SK-N-SH (cell line): ENCODE measurements at places on chromosomes 6 and 20.

- no peak for DNase-seq
Observed at GRCh38 chr6:158076548-158076947, 91.5 kb downstream of the SERAC1 start.

GRCh38 chr20:61934716-61935530, 130.8 kb downstream of the TAF4 start:
- DNase-seq: no peak

DNA sequence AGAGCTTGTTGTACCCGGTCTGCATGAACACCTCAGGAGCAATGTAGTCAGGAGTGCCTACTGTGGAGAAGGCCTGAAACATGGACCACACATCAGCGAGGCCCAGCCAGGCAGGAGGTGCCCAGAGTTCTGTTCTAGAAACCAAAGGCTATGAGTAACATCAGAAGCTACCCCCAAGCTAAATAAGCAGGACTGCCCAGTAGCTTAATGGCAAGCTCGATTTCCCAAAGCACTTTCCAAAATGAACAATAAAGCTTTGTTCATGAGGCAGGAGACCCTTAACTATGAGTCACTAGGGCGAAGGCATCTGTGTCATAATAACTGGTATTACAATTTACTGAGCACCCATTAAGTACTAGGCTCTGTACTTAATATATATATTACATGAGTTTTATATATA, 47.4 kb downstream of the STK38 start:
- no peak for DNase-seq

GRCh38 chr6:79196912-79197311, 37.6 kb downstream of the HMGN3 start:
- DNase-seq: no peak

DNA sequence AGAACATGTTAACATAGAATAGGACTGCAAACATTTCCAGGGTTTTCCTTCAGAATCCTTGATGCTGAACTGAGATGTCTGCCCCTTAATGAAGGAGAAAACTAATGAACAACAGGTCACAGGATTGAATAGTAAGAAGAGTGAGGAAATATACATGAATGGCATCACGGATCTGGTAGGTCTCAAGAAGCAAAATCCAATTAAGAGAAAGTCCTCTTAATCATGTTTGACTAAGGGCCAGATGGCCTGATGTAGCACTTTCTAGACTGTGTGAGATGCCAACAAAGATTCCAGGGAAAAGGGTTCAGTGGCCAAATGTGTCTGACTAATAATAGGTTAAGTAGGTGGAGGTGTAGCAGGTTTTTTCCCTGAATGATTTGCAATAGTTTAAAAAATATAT, 13.7 kb upstream of the SHPRH start:
- no peak for DNase-seq

GRCh38 chr20:32984196-32984595, 20.0 kb downstream of the SUN5 start:
- DNase-seq: no peak

DNA sequence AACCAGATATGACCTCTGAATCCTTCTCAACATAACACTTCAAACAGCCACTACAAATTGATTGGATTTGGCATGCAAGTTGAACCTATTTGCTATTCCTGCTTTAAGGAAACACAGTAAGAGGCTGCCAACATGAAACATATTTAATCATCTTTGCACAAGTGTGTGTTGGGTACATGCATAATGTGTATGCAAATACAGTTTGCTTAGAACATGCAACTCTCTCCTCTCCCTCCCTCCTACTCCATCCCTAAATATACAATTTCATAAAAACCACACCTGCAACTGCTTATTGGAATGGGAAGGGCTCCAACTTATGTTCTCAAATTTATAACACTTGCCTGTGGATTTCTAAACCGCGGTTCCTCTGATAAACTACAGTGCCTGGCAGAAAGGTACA, 71.5 kb downstream of the CD83 start:
- no peak for DNase-seq

DNA sequence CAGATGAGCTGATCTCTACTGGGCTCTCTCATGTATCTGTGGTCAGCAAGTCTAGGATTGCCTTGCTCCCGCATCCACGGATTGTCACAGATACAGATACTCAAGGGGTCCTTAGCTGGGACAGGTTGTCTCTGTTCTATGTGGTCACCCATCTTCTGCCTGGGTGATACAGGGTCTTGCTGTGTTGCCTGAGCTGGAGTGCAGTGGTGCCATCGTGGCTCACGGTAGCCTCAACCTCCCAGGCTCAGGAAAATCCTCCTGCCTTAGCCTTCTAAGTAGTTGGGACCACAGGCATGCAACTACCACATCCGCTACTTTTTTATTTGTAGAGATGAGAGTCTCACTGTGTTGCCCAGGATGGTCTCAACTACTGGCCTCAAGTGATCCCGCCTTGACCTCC, 72.5 kb upstream of the ZNF217 start:
- DNase-seq: no peak

DNA sequence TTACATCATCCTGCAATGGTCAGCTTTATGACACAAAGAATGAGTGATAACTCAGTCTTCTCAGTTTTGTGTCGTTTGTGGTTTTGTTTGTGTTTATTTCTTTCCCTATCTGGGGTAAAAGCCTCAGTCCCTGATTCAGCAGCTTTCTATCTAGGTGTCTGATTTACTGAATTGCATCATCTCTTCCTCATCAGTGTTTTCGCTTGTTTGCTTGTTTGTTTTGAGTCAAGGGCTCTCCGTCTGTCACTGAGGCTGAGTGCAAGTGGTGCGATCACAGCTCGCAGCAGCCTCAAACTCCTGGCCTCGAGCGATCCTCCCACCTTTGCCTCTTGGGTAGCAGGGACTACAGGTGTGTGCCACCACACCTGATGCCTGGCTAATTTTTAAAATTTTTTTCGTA, 548.9 kb downstream of the PRKN start:
- DNase-seq: no peak

DNA sequence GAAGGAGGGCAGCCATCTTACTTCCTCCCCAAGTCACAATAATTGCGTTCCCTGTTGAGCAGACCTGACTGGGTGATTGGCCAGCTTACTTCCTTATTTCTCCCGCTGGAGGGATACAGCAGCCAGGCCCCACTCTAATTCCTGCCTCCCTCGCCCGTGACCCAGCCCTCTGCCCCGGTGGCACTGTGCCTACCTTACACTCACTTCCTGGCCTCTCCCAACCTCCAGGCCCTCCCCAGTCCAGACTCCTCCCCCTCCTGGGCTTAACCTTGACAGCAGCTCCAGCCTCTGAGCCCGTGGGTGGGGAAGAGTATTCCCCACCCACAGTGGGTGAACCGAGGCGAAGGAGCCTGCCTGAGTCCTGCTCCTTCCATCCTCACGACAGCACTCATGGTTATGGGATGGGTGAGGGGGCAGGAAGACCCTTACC, 3.0 kb downstream of the BAK1 start:
- DNase-seq: no peak

DNA sequence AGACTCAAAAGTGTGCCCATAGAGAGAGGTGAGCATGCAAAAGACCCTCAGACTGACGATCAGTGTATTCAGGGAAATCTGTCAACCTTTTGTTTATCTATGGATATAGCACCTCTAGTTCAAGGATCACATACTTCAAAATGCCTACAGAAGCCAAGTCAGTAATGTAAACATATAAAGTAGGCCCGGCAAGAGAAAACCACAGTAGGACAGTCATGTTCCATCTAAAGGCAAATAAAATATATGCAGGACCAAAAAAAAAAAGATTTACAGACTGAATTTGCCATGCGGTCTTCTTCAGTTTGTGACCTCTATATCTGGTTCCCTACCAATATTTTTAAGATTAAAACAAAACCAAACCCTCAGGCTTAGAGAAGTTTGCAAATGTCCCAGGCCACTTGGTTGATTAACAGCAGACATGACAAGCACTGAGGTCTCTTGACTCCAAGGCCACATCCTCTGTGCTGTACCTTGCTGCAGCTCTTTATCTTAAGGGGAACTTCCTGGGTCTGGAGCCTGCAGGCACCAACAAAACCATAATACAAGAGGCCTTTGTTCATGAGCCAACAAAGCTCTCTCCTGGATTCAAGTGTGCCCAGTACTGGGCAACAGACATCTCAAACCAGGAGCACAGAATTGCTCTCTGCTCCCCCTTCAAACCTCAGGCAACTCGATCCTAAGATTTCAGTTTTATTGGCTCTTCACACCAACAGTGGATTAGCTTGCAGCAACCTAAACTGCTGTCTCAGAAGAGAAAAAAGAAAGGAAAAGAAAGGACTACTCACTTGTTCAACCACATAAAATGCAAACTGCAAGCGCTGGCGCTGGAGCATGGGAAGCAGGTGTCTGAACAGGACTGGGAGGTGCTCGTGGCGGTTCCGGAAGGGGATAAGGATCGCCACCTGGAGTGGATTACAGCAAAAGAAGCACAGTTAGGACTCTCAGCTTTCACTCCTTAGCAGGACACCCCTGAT, 71.7 kb downstream of the B4GALT5 start:
- no peak for DNase-seq

DNA sequence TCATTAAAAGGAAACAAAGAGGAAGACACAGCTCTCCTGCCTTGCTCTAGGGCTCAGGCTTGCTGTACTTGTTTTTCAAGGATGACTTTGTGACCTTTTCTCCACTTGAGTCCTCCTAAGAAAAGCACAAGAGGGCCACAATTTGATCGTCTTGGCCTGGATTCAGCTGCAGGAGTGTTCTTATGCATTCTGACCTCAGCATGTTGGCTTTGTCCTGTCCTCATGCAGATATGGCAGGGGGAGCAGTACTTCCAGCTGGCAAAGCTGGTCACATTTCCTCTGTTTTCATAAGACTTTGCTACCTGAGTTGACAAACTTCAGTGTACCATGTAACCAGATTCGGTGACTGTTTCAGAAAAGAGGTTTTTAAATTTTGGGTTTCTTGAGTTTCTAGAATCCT, 30.8 kb downstream of the KDM1B start:
- no peak for DNase-seq

- no peak for DNase-seq
Observed at GRCh38 chr6:53048431-53049195, 16.6 kb upstream of the FBXO9 start.

- DNase-seq: no peak
Observed at GRCh38 chr6:52519618-52520017, 57.2 kb downstream of the TRAM2 start.

GRCh38 chr6:34236131-34236442, 586 bp upstream of the HMGA1 start:
- no peak for DNase-seq

GRCh38 chr6:23202207-23202606, 632.8 kb downstream of the HDGFL1 start:
- no peak for DNase-seq

DNA sequence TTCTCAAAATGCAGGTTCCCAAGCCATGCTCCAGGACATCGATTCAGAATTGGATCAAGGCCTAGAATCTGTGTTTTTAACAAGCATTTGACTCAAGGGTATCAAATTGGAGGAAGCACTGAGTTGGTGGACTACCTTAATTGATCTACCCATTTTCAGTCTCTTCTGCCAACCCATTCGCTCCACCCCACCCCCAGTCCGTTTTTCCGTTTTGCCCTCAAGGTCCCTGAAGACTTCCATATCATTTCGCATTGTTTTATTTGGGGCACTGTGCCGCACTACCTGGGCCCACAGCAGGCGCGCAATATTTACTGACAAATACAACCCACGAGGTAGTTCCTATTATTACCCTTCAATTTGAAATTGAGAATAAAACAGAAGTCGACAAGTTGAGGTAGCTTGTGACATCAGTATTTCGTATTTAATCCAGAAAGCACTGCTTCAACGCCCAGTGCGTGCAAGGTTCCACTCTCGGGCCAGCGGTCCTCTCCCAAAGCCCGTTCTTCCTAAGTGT, 557 bp upstream of the DHX35 start:
- no peak for DNase-seq

DNA sequence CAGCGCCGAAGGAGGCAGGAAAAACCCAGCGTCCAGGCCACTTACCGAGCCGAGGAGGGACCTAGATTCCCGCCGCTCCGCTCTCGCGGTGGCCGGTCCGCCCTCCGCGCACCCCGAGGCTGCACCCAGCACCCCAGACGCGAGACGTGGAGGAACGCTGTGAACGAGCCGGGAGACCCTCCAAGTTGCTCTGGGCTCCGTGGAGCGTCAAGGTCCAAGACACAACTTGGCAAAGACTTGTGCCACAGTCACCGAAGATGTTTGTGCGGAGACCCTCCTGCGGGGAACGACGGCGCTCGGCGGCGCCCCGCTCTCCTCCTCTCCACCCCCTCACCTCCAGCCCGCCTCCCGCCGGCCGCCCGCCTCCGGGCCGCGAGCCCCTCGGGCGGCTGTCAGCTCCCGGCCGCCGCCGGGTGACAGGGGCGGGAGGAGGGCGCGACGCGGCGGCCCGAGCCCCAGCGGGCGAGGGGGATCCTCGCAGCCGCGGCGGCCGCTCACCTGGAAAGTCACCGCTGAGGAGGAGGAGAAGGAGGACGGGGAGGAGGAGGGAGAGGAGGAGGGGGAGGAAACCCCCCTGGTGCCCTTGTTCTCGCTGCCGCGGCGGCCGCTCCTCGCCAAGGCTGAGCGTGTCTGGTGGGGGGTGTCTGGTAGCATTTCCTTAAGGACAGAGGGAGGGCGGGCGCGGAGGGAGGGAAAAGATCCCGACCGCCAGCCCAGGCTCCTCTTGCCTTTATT, 637 bp upstream of the HIVEP2 start:
- peak; percentile 74 for DNase-seq

- no peak for DNase-seq
Observed at GRCh38 chr6:75449630-75450206, 43.9 kb downstream of the FILIP1 start.

GRCh38 chr6:159301810-159302593, 132.8 kb downstream of the FNDC1 start:
- no peak for DNase-seq

DNA sequence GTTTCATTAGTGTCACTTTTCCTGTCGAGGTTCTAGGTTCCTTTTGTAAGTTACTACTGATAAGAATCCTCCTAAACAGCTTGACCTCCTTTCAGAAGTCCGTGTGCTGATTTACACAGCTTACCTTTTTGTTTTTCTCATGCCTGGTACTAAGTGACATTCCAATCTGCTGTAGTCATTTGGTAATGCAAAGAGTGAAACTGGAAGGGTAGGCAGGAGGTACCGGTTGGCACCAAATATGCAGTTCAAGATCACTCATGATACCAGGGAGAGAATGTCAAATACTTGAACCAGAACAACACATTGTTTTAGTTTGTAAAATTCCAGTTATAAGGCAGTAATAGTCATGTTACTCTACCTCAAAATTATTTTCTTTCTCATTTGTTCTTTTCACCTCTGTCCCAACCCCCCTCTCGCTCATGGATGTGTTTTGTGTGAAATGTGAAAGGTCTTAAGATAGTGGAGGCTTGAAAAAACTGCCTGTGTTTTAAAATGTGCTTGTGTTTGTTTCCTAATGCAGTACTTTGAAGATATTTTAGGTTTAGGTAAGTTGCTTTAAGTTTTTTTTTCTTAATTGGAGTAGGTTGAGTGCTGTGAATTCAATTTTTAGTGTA, 23.2 kb downstream of the AFDN start:
- DNase-seq: no peak
